NCI-H446 treated with DMSO at 0.1 percent for 48 hours (cell line): ENCODE measurements at places on chromosomes 6 and 20.

DNA sequence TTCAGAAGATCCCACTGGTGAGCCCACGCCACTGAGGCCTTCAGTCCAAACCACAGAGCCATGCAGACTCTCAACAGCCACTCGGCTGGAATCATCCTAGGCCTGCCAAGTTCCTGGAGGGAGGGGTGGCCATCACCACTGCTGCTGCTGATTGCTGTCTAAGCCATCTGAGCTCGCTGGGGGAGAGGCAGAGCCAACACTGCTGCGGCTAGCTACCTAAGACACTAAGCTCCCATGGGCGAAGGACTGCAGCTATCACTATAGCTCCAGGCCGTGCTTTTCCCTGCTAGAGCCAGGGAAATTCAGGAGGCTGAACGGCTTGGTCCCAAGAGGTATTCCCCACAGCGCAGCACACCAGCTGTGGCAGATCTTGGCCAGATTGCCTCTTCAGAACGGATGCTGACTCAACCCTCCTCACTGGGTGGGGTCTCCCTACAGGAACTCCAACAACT, 73.6 kb downstream of the TBC1D32 start:
- no peak for DNase-seq

- no peak for DNase-seq
Measured at GRCh38 chr6:93728150-93728549, 308.8 kb upstream of the EPHA7 start.

GRCh38 chr6:123629258-123629941, 7.3 kb downstream of the TRDN start:
- no peak for DNase-seq

DNA sequence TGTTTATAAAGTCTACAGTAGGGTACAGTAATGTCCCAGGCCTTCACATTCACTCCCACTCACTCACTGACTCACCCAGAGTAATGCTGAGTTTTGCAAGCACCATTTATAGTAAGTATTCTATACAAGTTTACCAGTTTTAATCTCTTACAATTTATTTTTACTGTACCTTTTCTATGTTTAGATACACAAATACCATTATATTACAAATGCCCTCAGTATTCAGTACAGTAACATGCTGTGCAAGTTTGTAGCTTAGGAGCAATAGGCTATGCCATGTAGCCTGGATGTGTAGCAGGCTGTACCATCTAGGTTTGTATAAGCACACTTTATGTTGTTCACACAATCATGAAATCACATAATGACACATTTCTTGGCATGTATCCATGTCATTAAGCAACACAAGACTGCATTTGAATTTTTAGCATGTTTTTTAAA, 673.6 kb downstream of the CD109 start:
- no peak for DNase-seq

- no peak for DNase-seq
Measured at GRCh38 chr6:104986625-104987024, 29.7 kb downstream of the LIN28B start.

- no peak for DNase-seq
Measured at GRCh38 chr20:64260239-64260638, 4.7 kb downstream of the PCMTD2 start.

DNA sequence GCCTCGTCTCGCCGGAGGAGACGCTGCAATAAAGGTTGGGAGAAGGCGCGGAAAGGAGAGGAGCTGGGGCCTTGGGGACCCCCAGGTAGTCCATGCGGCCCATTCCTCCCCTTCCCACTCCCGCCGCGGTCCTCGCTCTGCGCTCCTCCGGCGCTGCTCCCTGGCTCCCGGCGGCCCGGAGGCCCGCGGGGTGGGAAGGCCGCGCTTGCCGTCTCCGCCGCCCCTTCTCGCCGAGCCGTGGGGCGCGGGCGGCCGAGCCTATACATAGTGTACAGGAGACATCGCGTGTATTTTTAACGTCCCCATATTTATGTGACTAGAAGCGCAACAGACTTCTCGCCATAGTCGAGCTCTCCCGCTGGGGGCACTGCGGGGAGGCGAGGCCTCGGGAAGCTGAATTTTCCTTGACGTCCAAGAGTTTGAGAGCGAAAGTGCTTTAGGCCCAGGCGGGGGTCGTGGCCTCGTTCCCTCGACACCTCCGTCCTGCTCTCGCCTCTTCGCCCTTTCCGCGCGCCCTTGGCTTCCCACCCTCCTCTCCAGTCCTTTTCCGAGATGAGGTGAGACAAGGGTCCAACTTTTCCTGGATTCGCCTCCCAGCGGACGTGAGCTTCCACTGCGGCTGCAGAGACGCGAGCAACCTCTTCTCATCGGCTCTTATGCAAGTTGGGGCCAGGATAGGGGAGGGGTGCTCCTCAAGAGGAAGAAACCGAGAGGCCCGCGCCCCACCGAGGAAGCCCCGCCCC, 29.0 kb downstream of the SLC12A5 start:
- no peak for DNase-seq

- no peak for DNase-seq
Measured at GRCh38 chr20:17958373-17959256, 10.0 kb downstream of the SNX5 start.

- DNase-seq: no peak
Measured at GRCh38 chr6:46015119-46015968, at the start of gene CLIC5. TSS of gene CLIC5 (minus strand) at chr6:46015860. CDS start at chr6:46015542, 318 bp downstream.

DNA sequence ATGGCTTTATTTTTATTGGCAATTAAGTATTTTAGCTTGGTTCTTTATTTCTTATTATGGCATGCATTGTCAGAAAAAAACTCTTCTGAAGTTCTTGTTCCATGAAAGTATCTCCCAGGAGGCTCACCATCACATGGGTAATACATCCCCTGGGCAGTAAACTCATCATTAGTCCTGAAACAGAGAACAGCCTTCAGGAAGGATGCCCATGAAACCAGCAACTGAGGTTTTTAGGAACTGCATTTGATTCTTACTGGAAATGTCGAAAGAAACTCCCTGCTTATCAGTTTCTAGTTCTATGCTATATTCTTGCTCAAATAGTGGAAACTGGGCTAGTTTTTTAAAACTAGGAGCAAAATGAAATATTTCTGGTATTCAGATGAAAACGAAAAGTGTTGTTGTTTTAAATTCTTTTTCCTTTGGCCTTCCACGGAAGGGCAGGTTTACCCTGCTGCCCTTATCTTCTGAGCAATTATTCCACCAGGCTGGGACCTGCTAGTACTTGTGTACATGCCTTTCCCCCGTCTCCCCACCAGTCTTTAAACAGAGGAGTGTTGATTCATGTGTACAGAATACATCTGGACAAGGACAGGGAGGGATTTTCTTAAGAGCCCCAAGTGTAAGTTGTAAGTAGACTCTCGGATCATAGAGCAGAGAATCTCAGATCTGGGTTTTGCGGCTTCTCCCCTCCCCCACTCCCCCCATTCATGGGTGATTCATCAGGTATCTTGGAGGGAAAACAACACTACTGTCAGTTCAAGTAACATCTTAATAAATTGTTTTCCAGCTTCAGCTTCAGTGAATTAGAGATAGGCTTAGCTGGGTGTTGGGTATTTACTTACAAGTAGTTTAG, 81.5 kb downstream of the RTN4IP1 start:
- DNase-seq: no peak

DNA sequence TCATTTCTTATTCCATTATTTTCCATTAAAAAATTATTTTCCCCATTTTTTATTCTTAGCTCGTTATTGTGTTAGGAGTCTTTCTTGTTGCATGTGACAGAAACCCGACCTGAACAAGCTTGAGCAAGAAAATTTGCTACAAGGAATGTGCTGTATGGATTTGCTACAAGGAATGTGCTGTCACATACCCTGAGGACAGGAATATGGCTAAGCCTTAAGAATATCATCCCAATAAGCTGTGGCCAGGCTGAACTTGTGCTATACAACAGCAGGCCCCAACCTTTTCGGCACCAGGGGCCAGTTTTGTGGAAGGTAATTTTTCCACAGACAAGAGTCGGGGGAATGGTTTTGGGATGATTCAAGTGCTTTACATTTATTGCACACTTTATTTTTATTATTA, 114.0 kb downstream of the TRMT11 start:
- DNase-seq: no peak

GRCh38 chr6:143965503-143966171, 42.4 kb downstream of the PLAGL1 start:
- DNase-seq: no peak

DNA sequence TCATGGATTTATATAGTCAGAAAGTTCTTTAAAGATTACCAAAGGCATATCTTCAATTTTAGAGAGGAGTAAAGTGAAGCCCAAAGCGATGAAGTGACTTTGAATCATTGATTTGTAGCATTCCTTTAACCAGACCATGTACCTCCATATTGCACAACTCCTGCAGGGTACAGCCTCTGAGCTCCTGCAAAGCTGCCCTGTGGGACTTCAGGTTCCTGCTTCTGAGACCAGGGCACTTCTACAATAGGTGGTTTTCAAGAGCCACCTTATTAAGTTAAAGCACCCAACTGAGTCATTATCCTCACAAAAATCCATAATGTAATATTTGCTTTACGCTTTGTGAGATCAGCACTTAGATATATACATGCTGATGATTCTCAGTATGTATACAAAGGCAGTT, 270.7 kb upstream of the RGS17 start:
- no peak for DNase-seq

GRCh38 chr20:20214757-20215275, 153.1 kb upstream of the INSM1 start:
- peak; percentile 67 for DNase-seq

DNA sequence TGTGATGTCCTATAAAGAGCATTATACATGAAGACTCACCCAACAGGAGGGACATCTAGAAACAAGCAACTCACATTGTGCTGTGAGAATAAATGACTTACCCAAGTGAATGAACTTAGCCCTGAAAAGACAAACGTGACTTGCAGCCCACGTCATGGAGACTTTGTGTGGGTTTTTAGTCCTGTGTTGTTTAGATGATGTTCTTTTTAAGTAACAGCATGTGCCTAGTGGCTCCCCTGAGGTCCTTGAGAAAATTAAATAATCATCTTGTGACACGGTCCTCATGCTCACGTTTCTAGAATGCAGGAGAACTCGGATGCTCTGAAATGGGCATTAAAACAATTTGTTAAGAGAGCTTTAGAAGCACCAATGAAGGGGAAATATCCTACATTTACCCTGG, 165.1 kb downstream of the SASH1 start:
- DNase-seq: no peak

DNA sequence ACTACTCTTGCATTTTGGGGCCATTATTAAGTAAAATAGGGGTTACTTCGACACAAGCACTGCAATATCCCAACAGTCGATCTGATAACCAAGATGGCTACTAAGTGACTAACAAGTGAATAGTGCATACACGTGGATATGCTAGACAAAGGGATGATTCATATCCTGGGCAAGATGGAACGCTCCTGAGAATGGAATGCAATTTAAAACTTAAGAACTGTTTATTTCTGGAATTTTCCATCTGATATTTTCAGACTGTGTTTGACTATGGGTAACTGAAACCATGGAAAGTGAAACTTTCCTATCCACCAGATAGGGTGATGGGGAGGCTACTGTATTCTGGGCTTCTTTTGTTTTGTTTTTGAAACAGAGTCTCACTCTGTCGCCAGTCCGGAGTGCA, 66.5 kb downstream of the ILRUN start:
- no peak for DNase-seq

- no peak for DNase-seq
Measured at GRCh38 chr6:147438758-147439528, 69.5 kb upstream of the SAMD5 start.

DNA sequence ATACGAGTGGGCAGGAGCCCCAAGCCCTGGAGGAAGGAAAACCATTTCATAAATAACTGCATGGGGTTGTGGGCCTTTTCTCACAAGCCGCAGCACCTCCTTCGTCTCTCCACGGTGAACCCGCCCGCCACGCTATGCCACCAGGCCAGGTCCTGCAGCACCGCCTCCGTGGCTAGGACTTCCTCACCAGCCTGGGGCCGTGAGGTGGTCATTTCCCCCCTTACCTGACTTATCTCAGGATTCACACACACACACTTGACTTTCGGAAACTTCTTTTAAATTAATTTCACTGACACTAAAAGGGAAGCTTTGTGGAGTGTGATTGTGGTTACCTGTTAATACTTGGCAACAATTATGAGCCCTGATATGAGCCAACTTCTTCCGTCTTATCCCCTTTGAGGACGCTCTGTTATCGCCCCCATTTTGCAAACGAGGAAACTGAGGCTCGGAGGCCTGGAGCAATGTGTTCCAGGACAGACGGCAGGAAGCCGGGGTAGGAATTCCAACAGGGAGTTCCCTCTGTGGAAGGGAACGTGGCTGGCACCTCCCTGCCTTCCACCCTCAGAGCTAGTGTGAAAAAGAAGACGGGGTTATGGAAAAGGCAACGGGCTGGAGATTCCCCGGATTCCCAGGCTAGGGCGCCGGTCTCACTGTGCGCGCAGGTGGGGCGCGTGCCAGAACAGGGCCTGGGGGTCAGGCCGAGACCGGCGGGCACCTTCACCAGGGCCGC, 817 bp upstream of the SLCO4A1 start:
- no peak for DNase-seq

DNA sequence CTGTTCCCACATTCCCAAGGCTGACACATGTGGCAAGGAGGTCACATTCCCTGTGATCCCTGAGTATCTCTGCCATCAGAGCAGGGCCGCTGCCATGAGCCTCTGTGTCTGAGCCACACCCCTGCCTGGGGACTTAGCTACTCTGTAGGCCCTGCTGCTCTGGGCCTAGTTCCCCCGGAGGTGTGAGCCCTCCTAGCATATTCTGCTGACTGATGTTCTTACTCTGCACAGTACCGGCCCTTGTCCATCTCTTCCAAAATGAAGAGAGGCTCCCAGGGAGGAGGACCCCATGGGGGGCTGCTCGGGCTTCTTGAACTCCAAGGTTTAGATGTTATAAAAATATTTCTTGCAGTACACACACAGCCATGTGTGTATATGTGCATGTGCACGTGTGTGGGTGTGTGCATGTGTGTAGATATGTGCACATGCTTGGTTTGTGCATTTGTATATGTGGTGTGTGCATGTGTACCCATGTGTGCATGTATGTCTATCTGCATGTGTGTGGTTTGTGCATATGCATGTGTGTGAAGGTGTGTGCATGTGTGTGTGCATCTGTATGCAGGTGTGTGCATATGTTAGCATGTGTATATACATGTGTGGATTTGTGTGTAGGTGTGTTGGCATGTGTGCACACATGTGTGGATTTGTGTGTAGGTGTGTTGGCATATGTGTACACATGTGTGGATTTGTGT, 101.2 kb downstream of the ERMARD start:
- no peak for DNase-seq

- DNase-seq: no peak
Measured at GRCh38 chr6:15062516-15063252, 183.2 kb upstream of the JARID2 start.

DNA sequence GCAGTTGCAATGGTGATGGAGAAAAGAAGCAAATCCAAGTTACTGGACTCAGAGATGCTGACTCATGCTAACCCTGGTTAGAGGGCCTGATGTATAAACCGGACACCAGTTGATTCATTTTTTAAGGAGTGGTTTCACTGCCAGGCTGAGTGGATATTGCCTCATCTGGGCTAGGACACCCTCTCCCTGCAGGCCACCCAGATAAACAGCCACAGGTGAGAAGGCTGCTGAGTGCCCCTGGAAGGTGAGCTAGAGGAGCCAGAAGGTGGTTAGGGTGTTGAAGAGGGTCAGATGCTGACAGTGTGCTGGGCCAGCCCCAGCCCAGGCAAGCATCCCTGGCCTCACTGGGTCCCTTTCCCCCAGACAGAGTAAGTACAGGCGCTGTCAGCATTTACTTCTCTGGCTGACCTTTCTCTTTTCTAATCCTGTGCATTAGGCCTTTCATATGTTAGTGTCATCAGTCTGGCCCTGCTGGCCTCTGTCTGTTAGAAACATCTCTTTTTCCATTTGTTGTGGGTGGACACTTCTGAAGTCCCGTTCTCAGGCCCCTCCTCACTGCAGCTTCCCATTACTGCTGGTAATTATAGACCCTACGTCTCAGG, 13.5 kb downstream of the EPB41L1 start:
- no peak for DNase-seq
